ENCODE measurements at places on chromosomes 7 and 10. TPM values are rescaled to one million over a fixed set of nuclear protein-coding genes. Genes with fewer than 3 reads are reported as not detected.

ATP6V0A4 gene
- 0.16 TPM for total RNA-seq

DNA sequence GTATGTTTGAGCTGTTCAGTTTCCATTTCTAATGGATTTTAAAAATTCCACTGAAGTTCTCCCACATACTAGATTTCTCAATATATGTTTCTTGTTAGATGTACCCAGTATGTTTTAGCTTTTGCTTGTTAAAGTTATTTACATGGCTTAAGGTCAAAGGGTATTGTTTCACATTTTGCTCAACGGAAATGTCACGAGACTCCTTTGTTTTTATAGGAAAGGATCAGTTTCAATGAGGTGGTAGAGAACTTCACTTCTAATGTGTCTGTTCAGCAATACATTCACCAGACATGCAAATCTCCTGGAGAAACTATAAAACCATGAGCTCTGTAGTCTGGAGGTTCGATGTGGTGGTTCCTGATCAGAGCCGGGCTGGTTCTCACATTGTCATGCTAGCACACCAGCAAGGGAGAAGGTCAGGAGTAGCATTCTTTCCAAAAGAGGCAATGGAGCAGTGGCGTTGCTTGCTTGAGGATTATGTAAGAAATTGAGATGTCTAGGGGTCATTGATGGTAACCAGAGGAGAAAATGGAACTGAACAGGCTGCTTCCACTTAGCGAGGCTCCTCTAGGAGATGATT, 114.0 kb downstream of the RAB18 start:
- no peak for DNase-seq

DNA sequence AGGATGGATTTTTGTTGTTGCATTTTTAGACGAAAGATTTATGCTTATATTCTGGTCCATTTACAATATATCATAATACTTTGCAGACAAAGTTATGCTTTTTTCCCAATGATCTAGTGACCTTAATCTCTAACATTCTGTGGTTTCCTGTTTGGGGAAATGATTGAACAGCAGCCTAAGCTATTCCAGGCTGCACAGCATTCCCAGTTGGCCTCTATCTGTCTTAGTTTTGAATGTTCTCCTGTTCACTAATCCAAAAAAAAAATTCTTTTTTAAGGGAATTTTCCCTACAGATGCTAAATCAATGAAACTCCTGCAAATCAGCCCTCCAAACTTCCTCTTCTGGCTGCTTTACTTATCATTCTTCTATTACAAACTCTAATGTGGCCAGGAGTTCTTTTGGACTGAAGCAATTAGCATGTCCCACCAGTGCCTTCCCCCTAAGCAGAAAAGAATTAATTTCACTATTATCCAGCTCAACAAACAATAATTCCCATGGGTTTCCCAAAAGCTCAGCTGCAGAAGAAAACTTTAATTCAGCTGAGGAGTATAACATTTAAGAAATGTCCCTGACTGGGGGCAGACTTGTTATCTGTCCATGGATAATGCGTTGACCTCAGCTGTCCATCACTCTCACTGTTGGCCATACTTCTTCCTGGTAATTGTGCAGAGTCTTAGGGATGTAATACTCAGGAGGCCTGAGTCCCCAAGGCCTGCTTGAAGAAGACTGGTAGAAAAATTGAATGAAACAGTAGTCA, 81.9 kb upstream of the TRIL start:
- DNase-seq = no peak

DNA sequence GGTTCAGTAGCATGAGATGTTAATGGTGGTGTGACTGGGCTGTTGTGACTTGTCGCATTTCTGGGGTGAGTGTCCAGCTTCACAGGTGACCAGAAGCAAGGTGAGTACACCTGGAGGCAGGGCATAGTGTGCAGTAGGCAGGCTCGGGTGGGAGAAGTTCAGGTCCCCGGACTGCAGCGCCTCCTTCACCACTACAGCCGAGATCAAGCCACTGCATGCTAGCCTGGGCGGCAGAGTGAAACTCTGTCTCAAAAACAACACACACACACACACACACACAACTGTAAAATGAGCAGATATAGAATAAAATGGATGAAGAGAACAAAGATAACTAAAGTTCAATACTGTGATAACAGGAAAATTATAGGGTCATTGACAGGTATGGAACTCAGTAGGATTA, 11.1 kb upstream of the PARD3 start:
- DNase-seq = peak; percentile 69

- DNase-seq = no peak
These were observed 250.9 kb upstream of the SORCS1 start for GRCh38 chr10:107415446-107415845.
